ENCODE measurements at places on chromosomes 12 and 14.

GRCh38 chr12:76003355-76003638, 28.3 kb downstream of the PHLDA1 start:
- no peak for DNase-seq

DNA sequence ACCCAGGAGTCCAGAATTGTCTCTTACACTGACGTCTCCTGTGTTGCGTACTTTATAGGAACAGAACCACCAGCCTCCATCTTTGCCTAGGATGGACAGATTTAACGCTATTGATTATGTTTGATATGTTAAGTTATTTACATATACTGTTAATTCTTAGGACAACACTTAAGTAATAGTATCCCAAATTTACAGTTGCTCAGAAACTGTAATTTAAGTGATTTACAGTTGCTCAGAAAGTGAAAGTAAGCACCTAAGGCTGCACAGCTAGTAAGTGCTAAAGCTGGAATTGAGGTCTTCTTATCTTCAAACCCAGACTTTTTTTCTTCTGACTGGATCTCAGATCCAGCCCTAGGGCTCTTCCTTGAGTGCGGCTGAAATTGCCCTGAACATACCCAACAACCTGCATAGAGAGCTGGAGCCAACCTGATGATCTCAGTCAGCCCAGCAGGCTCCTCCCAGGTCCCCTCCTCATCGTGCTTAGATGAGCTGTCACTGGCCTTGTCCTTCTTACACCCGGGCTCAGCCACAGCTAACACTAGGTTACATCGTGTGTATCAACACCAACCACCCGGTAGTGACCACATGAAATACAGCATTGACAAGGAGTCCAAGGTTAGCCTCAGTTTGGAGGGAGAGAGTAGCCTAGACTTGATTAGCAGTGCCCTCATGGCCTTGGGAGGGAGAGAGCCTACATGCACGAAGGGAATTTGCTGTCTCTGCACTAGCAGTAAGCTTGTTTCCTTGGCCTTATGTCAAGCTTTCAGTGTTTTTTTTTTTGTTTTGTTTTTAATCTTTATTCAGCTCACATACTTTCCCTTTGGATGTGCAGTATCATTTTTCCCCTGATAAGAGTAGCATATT, 111.1 kb upstream of the ARHGAP5 start:
- no peak for DNase-seq

DNA sequence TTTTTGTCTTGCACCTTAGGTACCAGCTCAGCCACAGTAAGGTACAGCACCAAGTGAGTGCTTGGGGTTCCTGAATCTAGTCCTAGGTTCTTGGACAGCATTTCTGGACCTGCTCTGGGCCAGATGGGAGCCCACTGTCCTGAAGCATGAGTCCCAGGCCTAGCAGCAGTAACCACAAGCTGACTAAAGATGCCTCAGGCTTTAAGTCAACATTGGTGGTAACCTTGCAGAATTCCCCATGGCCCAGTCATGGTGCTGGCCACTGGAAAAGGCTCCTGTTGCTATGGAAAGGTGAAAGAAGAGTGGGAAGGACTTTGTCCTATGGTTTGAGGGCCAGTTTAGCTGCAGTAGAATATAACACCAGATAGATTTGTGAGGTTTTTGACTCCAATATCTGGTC, 86.9 kb upstream of the CLEC14A start:
- no peak for DNase-seq

- no peak for DNase-seq
Observed at GRCh38 chr14:54450535-54450934, 9.4 kb upstream of the CNIH1 start.

- no peak for DNase-seq
Observed at GRCh38 chr12:22525426-22525825, 18.9 kb downstream of the C2CD5 start.

GRCh38 chr12:8697476-8698131, at the start of gene RIMKLB:
Gene RIMKLB (plus strand): TSS chr12:8697991. CDS start chr12:8713867, 15,876 bp downstream.
- no peak for DNase-seq

DNA sequence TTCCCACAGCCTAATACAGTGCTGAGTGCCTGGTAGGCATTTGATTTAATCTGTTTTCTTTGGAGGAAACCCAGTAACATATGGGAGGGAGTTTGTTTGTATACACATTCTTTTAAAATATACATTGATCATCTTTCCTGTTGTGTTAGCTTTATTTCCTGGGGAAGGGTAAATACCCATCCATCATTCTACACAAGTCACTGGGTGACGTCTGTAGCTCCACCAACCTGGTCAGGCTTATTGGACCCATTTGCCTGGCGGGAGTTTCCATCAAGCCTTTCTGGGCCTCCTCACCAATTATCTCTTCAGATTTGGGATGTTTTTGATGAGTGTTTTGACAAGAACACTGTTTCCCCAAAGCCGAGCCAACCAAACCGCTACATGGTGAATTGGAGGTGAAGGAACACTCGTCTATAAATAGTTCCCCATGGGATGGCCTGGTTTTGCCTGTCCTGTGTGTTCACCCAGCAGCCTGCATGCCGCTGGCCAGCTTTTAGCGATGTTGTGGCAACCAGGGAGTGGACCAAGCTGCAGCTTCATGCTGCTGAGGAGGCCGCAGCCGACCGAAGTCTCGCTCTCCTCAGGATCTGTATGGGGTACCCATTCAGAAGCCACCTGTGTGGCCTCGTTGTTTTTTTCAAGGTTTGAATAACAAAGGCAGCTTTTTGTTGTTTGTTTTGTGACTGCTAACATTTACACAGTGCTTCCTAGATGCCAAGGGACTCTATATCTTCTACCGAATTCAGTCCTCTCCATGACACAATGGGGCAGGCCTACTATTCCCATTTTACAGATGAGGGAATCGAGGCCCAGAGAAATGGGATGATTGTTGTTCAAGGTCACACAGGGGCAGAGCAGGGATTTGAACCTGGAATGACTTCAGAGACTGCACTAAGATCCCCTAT, 22.6 kb downstream of the PLXNC1 start:
- no peak for DNase-seq

- no peak for DNase-seq
Observed at GRCh38 chr12:96590970-96591369, 101.6 kb downstream of the CFAP54 start.

- no peak for DNase-seq
Observed at GRCh38 chr12:107760207-107760808, 629 bp downstream of the PRDM4 start.

DNA sequence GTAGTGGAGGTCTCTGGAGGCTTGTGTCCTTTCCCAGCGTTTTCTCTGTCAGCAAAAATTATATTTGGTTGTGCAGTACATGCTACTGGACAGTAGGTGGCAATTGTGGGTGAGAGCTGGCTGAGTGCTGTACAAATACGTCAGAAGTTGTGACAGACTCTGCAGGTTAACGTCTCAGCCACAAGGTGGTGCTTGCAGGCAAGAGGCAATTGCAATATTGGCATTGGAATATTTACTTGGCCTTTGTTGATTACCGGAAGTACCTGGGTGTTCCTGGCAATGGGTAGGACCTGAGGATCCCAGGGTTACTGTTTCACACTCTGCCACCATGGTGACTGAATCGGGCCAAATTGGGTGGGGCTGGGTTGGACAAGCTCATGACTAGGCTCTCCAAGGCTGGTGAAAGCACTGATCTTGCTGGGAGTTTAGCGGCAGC, 333.9 kb upstream of the LMO3 start:
- DNase-seq: peak; percentile 17

DNA sequence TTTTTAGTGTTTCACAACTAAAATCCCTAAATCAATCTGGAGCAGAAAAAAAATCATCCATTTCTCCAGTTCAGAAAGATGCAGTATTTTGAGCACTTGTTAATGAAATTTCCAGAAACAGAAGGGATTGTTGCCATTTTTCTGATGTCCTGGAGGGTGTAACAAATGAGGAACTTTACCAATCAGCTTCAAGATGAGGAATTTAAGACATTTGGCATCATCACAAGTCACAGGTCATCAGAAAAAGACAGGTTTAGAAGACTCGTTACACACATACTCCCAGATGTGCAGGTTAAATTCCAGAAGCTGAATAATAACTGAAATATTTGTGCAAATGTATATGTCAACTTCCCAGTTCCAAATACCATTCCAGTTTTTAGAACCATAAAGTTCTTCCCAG, 482 bp upstream of the PSMC1 start:
- DNase-seq: no peak

DNA sequence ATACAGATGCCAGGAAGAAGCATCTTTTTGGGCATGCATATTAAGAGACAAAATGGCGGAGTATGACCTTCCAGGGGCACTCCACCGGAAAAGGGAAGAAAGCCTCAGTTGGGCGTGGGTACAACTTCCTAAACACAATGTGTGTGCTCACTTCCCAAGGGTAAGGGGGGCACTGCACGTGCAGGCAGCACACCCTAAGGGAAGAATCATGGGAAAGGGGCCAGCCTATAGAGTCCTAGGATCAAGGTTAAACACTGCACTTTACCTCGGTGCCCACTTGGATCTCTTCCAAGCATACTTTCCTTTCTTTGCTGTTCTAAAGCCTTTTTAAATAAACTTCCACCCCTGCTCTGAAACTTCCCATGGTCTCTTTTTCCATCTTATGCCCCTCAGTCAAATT, 14.8 kb downstream of the OR6J1 start:
- DNase-seq: no peak

DNA sequence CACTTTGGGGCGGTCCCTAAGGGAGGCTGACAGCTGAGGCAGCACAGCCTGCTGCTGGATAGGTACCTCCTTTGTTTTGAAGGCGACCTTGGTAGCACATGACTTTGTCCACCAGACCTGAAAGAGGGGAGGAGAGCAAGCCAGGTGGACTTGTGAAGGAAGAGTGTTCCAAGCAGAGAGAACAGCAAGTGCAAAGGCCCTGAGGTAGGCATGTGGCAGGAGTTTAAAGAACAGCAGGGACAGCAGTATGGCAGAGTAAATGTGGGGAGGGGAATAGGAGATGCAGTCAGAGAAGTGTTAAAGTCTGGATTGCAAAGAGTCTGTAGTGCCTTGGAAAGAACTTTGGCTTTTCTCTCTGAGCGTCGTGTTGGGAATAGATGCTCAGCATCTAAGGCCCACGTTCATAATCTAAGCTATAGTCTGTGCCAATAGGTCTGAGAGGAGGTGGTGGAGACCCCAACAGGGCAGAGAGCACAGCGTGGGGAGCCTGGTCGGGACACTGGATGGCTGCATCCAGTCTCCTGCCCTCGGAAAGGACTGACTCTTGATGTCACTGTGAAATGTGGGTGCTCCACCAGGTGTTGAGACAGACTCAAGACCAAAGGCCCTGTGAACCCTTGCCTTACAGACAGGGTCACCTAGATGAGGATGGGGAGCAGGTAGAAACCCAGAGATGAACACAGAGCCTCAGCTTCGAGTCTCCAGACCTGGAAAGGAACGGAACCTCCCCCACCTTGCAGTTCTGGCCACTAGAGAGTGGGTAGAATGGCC, 242.1 kb upstream of the PWP1 start:
- DNase-seq: no peak

DNA sequence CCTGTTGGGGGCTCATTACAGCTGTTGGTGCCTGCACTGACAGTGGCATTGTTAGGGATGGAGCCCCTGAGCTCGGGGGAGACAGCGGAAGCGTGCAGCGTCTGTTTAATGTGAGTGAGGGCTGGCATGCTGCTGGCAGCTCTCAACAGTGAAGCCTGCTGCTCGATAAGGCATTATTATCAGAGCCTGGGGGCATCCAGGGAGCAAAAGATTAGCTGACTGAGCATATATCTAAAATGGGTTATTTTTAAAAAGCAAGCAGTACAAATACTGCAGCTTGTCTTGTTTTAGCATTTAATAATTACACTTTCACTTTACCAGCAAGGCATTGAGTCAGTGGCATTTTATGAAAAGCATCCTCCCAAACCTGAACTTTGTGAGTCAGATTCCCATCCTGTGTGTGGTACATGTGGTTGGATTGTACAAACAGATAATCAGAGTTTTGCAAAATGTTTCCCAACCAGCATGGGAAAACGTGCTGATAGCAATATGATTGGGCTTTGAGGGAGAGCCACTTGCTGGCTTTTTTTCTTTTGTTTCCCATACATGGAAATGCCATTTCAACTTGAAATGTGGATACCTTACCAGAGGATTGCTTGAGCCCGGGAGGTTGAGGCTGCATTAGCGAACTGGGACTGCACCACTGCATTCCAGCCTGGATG, 150.8 kb downstream of the PRKCH start:
- DNase-seq: no peak

- DNase-seq: peak; percentile 41
Observed at GRCh38 chr12:99043319-99043914, 398.3 kb downstream of the APAF1 start.

Data from keratinocyte (primary cell).